Ascending aorta (tissue), 2 donors: ENCODE measurements at places on chromosomes 4 and X. TPM values are rescaled to one million over a fixed set of nuclear protein-coding genes. Genes with fewer than 3 reads are reported as not detected.

GRCh38 chr4:53520116-53520515 lies 71.2 kb downstream of the LNX1 start:
- no peak for DNase-seq

GRCh38 chr4:78671903-78672815 lies 104.0 kb upstream of the BMP2K start:
- no peak for DNase-seq

DNA sequence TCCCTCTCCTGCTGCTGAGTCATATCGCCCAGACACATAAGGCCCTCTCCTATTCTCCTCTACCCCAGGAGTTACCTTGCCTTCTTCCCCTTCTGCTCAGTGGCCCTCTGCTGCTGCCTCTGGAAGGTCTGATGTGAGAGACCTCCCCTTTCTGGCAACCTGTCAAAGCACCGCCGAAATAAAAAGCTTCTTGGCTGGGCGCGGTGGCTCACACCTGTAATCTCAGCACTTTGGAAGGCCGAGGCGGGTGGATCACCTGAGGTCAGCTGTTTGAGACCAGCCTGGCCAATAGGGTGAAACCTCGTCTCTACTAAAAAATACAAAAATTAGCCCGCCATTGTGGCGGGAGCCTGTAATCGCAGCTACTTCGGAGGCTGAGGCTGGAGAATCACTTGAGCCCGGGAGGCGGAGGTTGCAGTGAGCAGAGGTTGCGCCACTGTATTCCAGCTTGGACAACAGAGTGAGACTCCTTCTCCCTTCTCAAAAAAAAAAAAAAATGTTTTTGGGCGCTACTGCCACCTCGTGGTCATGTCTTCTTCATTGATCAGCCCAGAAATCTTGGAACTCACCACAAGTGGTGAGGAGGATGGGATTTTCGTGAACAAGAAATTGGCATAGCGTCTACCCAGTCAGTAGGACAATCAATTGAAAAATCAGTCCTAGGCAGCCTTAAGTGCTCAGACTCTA lies 8.6 kb upstream of the ZXDA start:
- DNase-seq: no peak

DNA sequence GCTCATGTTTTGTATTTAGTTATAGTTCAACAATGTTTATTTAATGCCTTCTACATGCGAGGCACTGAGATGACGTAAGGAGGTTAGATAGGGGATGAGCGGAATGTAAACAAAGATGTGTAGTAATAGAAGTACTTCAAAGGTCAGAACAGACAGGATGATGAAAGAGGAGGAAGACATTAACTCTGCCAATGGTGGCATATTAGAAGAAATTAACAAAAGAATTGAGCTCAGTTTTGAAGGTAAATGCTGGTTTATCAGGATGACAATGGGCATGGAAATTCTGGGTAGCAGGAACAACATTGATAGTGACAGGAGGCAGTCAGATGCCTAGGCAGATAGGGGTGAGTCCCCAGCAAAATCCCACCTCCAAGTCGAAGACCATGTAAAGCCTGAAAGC lies 62.3 kb upstream of the PGRMC2 start:
- no peak for DNase-seq

- DNase-seq: no peak
Observed at GRCh38 chr4:109275066-109275745, 27.3 kb downstream of the COL25A1 start.

GRCh38 chr4:104025251-104025650 lies 305.5 kb upstream of the TACR3 start:
- DNase-seq: no peak

DNA sequence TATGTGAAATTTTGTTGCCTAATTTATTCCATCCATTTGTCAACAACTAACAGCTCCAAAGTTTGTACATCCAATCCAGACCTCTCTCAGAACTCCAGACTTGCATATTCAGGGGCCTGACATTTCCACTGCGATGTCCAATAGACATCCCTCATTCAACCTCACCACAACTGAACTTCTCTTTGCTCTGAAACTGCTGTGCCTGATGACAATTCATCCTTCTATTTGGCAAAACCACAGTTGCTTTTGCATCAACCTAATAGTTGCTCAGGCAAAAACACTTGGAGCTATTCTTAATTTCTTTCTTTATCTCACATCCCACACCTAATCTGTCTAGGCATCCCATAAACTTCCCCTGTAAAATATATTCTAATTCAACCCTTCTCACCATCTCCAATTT lies 56.5 kb downstream of the ANTXR2 start:
- no peak for DNase-seq

- no peak for DNase-seq
Observed at GRCh38 chr4:41550308-41550707, 12.4 kb downstream of the LIMCH1 start.

DNA sequence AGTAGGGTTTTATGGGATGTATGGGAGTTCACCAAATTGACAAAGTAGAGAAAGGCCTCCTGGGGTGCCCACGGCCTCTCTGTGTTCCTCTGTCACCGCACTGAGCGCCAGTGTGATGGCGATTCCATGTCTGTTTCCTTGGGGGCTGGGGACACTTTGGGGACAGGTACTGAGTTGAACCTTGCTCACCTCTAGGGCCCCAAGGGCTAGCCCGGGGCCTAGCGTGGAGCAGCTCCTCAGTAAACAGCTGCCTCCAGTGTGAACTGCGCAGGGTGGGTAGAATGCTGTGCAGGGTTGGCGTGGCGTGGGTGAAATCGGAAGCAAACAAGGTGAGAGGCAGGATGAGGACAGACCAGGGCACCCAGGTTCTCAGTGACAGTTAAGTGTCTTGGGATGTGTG lies 97.8 kb downstream of the PPP2R2C start:
- DNase-seq: no peak

- no peak for DNase-seq
Observed at GRCh38 chr4:10075158-10075863, 41.3 kb downstream of the WDR1 start.

GRCh38 chr4:184680698-184681097 lies 31.2 kb downstream of the PRIMPOL start:
- DNase-seq: no peak

GRCh38 chr4:128393101-128393704 lies 105.6 kb upstream of the PGRMC2 start:
- no peak for DNase-seq

- DNase-seq: no peak
Observed at GRCh38 chr4:158836002-158836369, 67.2 kb downstream of the FNIP2 start.

DNA sequence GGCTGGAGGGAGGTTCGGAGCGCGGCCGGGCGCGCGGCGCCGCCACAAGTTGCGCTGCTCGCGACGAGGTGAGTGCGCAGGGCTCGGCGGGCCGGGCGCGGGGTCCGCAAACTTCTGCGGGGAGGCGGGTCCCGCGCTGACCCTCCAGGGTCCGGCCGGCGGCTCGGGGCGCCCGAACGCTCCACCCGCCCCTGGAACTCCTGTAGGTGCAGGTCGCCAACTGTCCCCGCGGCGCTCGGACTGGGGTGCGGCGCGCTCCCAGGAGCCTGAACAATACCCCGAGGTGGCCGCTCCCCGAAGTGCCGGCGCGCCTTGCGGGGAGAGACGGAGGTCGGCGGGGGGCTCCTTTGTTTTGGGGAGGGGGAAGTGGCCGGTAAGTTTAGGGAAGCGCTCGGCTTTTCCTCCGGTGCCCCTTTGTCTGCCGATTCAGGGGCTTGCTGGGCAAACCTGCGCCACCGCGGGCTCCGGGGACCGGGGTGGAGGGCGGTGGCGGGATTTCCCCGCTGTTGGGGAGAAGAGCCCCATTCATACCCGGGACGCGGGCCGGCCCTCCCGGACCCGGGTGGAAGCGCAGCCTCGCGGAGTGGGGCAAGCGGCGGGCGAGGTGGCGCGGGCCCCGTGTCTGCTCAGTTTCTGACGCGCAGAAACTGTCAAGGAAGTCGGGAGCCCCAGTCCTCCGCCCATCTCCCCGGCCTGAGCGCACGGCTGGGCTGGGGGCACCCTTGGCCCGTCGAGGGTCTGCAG lies 694 bp downstream of the TBL1X start:
- no peak for DNase-seq

- DNase-seq: no peak
Observed at GRCh38 chr4:93086356-93086755, 742.2 kb upstream of the ATOH1 start.

- DNase-seq: no peak
Observed at GRCh38 chr4:84389406-84389805, 109.7 kb downstream of the NKX6-1 start.

- DNase-seq: no peak
Observed at GRCh38 chr4:47717188-47717587, 120.7 kb downstream of the CORIN start.

GRCh38 chrX:34585561-34585960 lies 71.5 kb downstream of the TMEM47 start:
- DNase-seq: no peak

DNA sequence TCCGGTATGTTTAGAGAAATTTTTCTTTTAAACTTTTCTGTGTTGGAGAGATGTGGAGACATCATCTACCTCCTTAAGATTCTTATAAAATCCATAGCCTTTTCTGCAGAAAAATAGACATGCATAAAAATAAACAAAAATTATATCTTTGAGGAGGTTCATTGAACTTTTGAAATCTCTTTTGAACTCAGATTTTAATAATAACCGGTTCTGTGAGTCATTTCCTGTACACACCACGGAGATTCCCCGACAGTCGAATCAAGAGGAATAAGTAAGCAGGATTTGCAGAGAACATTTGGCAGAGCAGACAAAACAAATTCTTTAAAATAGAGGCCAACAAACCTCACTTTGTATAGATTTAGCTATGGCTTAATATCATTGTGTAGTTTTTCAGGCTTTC lies 918.7 kb upstream of the POU3F4 start:
- DNase-seq: no peak

- DNase-seq: no peak
Observed at GRCh38 chrX:69096963-69097362, 68.3 kb downstream of the PJA1 start.

ZXDB gene
- total RNA-seq: 8.5 TPM

MXD4 gene
- total RNA-seq: 83.2 TPM

ARHGEF9 gene
- total RNA-seq: 28.6 TPM

KLHL34 gene
- not detected for total RNA-seq

PDE5A gene
- total RNA-seq: 39.7 TPM

RBM47 gene
- total RNA-seq: 7.1 TPM

VCX3A gene
- not detected for total RNA-seq

SSR4 gene
- total RNA-seq: 331 TPM

FSTL5 gene
- not detected for total RNA-seq

PAK3 gene
- 0.64 TPM for total RNA-seq

ATP6AP2 gene
- total RNA-seq: 61.9 TPM

AMOT gene
- 3.9 TPM for total RNA-seq

MEPE gene
- not detected for total RNA-seq

SHROOM2 gene
- total RNA-seq: 7.5 TPM
